ENCODE measurements at places on chromosomes 3 and 15.

DNA sequence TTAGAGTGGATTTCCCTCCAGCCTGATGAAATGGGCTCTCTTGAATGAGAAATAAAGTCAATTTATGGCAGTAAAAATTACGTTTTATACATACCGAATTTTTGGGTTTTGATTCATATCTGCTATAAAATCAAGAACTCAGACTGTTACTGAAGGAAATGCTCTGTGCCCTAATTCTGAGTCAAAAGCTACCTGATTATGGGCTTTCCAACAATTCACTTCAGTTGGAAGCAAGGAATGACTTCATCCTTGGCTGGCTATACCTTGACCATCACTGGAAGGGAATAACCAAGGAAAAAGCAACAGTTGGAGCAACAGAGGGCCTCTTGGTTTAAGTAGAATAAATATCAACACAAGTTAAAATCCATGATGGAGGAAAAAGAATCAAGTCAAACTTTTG is 88.6 kb downstream of the ZNF385D start:
- DNase-seq = no peak

GRCh38 chr3:29347412-29347811 is 66.5 kb downstream of the RBMS3 start:
- no peak for DNase-seq

DNA sequence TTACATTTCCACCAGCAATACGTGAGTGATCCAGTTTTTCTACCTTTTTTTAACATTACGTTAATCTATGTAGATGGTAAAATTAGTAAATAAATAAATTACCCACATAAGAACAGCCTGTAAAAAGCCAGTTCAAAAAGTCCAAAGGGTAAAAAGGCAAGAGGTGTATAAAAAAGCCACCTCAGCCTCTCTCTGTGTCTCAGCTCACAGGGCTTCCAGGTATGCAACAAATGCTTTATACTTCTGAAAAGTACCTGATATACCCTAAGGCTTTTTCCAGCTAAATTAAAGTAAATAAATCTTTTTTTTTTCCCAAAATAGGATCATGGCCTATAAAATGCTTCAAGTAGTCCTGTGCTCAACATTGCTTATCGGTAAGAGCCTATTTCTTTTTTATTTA is at the start of gene C3orf85:
TSS of gene C3orf85 (plus strand) at position 197 of the 400 bp plus-strand sequence. CDS start at position 326, 129 bp downstream.
- DNase-seq = no peak

GRCh38 chr15:74826364-74826819 is at the start of gene CPLX3:
Gene CPLX3, plus strand, starts transcription at chr15:74826627. Its CDS starts 77 bp downstream, at chr15:74826704.
- peak; percentile 54 for DNase-seq

DNA sequence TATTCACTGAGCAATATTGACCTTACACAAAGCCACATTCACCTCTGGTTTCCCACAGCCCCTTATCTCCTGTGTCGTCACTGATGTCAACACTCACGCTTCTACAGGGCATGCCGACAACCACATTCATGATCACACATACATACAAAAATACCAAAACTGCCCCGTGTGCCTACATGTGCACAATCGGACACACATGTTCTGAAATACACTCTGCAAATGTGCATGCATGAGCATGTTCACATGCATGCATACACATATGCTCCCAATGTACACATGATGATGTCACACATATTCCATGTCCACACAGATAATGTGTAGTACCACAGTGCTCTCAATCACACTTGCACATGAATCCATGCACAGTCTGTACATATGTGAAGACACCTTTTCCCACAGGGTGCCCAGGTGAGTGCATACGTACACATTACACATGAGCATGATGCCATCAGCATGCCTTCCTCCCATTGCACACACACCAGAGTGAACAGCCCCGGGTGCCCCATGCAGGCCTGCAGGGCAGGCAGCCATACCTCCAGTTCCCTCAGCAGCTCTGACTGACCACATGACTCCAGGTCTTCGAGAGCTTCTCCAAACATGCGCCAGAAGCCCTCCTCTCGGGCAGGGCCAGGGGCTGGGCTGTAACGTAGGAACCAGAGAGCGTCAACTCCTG is 37.0 kb downstream of the GRIP2 start:
- DNase-seq = no peak

DNA sequence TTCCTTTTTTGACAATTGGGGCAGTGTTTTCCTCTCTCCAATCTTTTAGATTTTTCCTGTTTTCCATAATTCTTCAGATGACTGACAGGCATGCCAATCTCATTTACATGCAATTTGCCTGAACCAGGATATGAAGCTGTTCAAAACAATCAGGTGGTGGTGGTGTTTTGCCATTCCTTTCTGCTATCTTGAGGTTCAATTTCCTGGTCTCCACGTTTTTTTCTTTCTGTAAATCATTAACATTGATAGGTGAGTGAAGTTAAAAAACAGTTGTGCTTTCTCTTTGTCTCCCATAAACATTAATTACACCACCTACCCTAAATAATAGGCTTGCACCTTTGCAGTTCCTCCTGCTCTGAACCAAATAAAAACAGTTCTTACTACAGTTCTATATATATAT is 49.1 kb downstream of the C2CD4A start:
- no peak for DNase-seq

GRCh38 chr3:94310341-94311135 is 247.7 kb downstream of the NSUN3 start:
- no peak for DNase-seq

DNA sequence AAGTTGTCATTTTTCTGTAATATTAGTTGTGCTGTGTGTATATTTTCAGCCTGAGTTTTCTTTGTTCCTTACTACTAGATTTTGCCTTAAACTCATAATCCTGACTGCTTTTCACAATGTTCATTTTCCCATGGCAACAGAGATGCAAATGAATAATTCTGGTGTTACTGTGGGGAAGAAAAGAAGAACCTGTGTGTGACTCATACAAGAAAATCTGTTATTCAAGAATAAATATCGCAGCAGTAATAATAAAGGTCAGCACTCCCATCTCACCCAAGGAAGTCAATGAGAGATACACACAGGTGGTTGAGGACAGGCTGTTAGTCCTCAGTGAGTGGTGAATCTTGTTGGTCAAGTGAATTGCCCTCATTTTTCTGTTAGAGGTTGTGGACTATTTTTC is 656.6 kb upstream of the NAALADL2 start:
- DNase-seq = no peak

GRCh38 chr3:69452295-69452694 is 66.4 kb upstream of the FRMD4B start:
- no peak for DNase-seq

- DNase-seq = no peak
These were observed 137.6 kb upstream of the TRIM42 start for GRCh38 chr3:140540262-140540661.

GRCh38 chr3:50359760-50360110 is 414 bp upstream of the TMEM115 start:
- DNase-seq = no peak

GRCh38 chr3:46463120-46463867 is 1.4 kb downstream of the LTF start:
- no peak for DNase-seq

- no peak for DNase-seq
These were observed 82.5 kb downstream of the ECT2 start for GRCh38 chr3:172832983-172833382.

Measured in CD4-positive, alpha-beta T cell treated with Interleukin-21 for 1 hour (primary cell).